ENCODE measurements at places on chromosomes 7 and 10. TPM values are rescaled to one million over a fixed set of nuclear protein-coding genes. Genes with fewer than 3 reads are reported as not detected.

- DNase-seq: peak; percentile 50
Observed at GRCh38 chr10:132984801-132985545, 42.6 kb upstream of the CFAP46 start.

- no peak for DNase-seq
Observed at GRCh38 chr10:21715531-21716195, 181.6 kb downstream of the MLLT10 start.

DNA sequence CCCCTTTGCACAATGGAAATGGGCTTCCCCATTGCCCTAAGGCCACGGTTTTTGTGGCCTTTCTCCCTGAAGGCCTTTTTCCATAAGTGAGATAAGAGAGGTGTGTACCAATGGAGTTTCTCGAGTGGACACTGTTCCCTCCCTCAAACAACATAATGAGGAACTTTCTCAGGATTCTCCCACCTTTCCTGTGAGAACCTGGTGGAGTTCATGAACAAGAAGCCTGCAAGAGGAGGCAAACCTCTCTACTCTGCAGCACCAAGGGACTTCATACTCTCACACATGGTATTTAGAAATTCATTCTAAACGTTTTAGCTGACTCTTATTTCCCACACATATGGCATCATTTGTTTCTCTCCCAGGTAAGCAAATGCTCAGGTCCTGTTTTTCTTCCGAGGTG, 7.3 kb upstream of the RBM33 start:
- DNase-seq: no peak

DNA sequence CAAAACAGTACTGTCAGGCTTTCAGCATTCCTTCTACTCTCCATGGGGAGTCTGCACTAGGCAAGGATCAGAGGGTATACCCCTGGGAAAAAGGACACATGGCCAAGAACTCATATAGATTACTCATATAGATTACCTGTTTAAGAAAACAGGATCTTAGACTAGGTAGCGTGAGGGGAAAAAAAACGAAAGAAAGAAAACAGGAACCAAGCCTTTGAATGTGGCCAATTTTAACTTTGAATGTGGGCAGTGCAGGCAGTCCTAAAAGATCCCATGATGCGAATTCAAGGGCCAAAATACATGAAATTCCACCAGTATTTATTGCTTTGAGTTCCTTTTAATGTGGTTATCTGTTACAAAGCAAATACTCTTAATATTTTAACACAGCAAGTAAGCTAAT, 108.6 kb upstream of the TAC1 start:
- no peak for DNase-seq

- DNase-seq: no peak
Observed at GRCh38 chr7:44634187-44634838, 27.9 kb downstream of the OGDH start.

DNA sequence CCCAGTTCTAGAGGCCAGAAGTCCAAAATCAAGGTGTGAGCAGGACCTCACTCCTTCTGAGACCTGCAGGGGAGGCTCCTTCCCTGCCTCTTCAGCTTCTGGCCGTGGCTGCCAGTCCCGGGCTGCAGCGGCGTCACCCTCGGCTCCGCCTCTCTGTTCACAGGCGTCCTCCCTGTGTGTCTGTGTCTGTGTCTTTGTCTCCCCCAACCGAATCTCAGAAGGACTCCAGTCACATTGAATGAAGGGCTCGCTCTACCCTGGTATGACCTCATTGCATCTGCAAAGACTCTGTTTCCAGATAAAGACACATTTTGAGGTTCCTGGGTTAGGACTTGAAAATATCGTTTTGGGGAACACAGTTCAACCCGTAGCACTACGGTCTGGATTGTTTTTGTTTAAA, 33.1 kb upstream of the GALNT11 start:
- DNase-seq: peak; percentile 75

GRCh38 chr7:45670717-45671116, 96.5 kb downstream of the ADCY1 start:
- peak; percentile 12 for DNase-seq

DNA sequence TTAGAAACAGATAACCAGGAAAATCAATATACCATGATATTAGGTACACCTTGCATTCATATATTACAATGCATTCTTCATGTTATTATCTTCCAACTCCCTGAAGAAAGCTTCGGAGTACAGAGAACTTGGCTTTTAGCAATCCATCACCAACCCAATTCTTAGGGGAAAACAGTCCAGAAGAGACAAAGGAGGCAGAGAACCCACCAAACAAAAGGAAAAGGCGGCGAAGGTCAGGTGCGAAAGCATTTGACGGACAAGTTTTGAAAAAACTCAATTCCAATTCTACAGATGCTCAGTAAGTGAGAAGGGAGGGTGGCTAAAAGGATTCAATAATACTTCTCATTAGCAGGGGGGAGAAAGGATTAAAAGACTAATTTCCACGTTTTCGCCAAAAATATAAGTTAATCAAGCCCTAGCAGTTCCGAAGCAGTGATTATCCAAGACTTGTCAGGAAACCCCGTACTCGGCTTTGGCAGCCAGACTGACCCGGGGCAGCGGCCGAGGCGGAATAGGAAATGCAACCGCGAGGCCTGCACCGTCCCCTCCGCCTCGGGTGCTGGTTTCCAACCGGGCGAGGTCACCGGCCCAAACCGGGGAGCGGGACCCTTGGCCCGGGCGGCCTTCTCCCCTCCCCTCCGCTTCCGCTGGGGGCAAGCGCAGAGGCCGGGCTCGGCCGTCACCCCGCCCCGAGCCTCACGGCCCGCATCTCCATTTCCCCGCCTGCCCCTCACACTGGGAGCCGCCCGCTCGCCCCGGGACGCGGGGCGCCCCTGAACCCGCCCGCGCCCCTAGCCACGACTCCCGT, 747 bp downstream of the GDI2 start:
- peak; percentile 83 for DNase-seq

GRCh38 chr10:122308417-122309141, 37.5 kb downstream of the BTBD16 start:
- no peak for DNase-seq

DNA sequence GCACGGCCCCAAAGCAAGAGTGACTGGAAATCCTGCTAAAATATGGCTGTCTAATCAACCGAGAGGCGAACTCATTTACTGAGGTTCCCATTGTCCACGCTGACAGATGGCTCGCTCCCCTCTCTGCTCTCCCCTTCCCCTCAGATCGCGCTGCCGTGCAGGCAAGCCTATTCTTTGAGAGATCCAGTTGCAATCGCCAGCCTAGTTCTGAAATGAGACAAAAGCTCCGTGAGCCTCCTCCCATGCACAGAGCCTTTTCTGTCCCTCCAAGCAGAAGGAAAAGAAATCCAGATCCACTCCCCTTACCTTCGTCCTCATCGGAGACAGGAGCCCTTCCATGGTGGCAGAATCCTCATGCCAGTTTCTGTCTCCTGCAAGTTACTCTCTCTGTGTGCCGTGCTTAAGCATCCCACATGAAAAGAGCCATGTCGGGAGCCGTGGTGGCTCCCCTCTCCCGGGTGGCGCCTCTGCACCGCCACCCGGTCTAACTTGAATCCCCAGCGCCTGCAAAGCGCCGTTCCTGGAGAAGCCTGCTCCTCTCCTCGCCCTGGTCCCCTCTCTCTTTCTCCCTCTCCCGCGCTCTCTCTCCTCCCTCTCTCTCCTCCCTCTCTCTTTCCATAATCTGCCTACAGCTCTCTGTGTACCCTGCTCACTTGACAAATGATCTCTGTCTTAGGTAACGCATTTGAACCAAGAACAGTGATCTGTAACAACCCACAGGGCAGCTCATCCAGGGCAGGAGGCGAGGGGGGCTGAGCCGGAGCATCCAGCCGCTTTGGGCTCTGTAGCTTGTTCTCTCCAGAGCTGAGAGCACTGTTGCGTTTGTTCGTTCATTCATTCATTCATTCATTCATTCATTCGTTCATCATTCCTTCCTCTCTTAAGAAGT, 156.8 kb downstream of the FRMD4A start:
- DNase-seq: no peak

GRCh38 chr10:22621726-22622125, 92.7 kb downstream of the PIP4K2A start:
- no peak for DNase-seq

DNA sequence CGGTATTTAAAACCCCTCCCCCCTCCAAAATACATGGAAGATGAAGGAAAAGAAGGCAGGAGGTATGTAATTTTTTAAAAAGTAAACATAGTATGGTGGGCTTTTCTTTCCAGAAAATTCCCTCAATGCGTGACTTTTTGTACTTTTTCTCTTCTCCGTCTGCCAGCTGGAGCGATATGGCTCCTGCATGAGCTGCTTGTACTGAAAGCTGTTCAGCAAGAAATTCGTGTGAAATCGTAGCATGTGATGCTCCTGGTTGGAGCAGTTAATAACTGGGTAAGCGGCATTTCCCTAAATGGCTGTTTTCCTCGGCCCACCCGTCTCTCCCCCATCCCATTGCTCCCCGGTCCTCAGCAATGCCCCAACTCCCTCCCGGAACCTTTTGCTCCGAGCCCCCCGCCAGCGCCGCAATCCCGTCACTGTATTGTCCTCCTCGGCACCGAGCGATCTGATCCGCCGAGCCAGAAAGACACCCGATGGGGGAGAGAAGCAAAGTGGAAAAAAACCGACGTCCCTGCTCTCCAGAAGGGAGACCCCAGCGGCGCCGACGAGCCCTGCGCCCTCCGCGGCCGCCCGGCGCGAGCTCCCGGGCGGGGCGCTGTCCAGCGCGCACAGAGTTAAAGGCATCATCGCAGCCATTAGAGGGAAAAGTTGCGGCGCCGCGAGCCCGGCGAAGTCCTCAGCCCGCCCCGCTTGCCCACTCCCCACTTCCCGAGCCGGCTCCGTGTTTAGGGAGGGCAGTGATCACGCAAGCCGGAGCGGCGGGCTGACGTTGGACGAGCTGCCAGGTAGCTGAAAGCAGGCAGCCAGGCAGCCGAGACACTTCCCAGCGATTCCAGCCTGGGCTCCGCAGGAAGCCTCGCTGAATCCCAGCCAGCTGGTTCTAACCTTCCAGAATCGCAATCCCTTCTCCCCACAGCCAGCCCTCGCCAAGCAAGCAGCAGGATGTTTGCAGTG, at the start of gene VSTM2A:
VSTM2A (plus strand) TSS at position 707 of the 957 bp plus-strand sequence. CDS start 356 bp downstream, outside the sequence.
- DNase-seq: no peak

DNA sequence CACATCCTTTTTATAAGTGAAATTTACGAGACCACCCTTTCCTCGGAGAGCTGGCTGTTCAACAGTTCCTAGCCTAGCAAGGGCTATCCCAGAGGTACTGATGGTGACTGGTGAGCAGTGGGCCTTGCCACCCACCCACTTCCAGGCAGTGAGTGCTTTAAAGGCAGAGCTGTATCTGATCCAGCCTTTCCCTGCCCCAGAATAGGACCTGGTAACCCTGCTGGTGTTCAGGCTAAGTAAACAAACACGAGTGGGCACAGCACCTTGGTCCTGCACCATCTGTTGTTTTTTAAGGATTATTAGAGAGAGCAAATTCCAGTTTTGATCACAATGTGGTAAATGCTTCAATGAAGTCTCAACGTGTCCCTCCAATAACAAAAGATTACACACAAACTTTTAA, 75.7 kb downstream of the COBL start:
- DNase-seq: no peak

- DNase-seq: no peak
Observed at GRCh38 chr7:105734233-105734632, 142.2 kb downstream of the ATXN7L1 start.

GRCh38 chr10:132270721-132271457, 36.9 kb downstream of the STK32C start:
- no peak for DNase-seq

DNA sequence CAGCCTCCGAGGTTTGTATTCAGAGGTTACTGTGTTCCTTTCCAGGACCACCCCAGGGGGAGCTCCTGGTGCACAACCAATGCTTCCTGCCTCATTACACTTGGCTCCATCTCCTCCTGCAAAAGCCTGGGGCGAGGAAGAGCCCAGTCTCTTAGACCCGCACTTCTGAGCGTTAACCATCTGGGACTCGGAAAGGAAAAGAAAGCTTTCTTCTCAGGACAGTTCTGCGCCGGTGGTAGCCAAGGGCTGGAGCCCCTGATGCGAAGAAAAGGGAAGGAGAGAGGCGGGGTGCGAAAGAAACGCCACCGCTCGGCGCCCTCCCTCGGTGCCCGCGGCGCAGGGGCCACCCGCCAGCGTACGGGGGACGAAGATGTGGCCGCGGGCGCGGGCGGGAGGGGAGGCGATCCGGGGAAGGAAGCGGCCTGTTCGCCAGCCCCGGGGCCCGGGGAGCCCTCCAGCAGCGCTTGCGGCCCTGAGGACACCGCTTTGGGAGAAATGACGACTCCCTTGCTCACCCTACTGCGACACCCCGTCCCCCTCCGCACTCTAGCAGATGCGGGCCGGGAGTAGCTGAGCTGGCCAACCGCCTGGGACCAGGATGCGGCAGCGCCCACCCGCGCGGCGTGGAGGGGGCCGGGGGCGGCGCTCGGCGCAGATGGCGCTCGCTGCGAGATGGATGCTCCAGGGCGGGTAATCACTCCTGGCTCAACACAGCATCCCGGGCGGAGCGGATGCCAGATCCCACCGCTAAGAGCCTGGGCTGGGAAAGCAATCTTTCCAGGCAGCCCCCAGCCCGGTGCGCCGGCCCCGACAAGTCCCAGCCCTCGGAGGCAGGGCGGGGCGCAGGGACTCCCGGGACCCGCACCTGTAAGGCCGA, 1.3 kb downstream of the NRCAM start:
- DNase-seq: peak; percentile 63

- DNase-seq: no peak
Observed at GRCh38 chr10:76306856-76307255, 875.4 kb downstream of the LRMDA start.

DNA sequence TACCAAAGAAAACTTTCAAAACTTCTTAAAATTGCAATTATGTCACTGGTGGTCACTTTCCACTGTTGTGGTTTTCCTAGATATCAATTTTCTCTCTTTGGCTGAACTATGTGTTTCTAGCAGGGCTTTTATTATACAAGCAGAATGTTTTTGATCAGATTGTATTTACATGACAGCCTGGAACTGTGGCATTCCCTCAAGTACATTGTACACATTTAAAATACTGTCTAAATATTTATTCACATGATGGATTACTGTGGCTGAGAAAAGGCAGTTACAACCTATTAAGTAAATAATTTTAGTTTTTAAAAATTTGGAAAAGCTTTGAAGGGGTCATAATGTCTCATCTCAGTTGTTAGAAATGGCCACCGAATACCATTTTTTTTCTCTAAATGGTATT, 231.9 kb upstream of the PPP1R3A start:
- DNase-seq: no peak

DNA sequence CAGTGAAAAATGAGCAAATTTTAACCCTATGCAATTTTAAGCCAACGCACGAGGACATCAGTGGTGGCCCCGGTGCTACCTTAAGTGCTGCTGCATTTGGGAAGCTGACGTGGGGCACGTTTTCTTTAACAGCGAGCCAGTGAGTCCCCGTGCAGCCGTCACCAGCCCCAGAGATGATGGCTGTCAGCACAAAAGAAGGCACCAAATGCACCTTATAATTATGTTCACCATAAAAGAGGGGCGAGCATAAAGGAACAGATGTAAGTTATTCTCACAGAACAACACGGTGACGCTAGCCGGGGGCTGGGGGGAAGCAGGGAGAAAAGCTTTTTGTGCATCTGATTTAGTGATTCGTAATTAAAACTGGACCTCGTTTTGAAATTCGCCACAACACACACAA, 260.1 kb downstream of the DNAJB6 start:
- DNase-seq: no peak

The CPVL gene
- 31.9 TPM for total RNA-seq

The POLR2J2 gene
- 14.1 TPM for total RNA-seq

The DNAJC12 gene
- total RNA-seq: 1.6 TPM

The TAS2R4 gene
- total RNA-seq: 2.2 TPM

The SFTPA1 gene
- total RNA-seq: 11,191 TPM

The IQCE gene
- total RNA-seq: 22.2 TPM

The CALML3 gene
- total RNA-seq: not detected

The RPEL1 gene
- total RNA-seq: not detected

The ANKRD1 gene
- total RNA-seq: 156 TPM

The SEMA3D gene
- 13.6 TPM for total RNA-seq

The IKZF1 gene
- 41.4 TPM for total RNA-seq

The ELN gene
- 231 TPM for total RNA-seq

Measured in upper lobe of right lung (tissue), 1 donor.